ENCODE measurements at places on chromosomes 1 and 21. TPM values are rescaled to one million over a fixed set of nuclear protein-coding genes. Genes with fewer than 3 reads are reported as not detected.

SPRR1B gene
- 0.30 TPM for polyA plus RNA-seq

PIK3R3 gene
- 15.4 TPM for polyA plus RNA-seq

CLCN6 gene
- 9.1 TPM for polyA plus RNA-seq

CRYZL1 gene
- 31.8 TPM for polyA plus RNA-seq

LINGO4 gene
- 0.10 TPM for polyA plus RNA-seq

KRTAP21-2 gene
- polyA plus RNA-seq = not detected

FCGR3A gene
- polyA plus RNA-seq = 5.6 TPM

DHRS3 gene
- polyA plus RNA-seq = 93.5 TPM

ST6GALNAC5 gene
- 0.59 TPM for polyA plus RNA-seq

TSTD1 gene
- 11.8 TPM for polyA plus RNA-seq

DNA sequence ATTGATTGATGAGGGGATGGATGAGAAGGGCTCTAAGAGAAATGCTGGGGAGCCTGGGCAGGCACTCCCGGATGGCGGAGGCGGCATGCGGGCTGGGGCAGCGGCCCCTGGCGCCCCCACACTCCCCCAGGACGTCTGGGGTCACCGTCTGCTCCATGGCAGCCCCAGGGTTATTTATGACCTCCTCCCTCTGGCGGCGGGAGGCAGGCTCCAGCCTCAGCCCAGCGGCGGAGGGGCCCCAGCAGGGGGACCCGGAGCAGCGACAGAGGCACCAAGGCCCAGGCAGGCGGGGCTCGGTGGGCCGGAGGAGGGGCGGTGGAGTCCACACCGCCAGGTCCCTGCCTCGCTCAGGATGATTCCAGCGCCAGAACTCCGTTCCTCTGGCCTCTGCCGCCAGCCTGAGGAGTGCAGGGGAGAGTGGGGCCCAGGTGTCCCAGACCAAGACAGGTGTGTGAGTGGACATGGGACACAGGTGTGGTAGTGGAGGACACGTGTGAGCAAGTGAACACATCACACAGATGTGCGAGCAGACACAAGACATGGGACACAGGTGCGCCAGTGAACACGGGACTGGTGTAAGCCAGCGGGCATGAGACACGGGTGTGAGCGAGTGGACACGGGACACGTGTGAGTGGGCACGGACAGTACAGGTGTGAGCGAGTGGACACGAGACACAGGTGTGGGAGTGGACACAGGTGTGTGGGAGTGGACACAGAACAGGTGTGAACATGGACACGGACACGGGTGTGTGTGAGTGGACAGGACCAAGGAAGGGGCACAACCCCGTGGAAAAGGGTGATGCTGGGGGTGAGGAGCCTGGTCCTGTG is 2.5 kb upstream of the SAMD11 start:
- DNase-seq = peak; percentile 65

DNA sequence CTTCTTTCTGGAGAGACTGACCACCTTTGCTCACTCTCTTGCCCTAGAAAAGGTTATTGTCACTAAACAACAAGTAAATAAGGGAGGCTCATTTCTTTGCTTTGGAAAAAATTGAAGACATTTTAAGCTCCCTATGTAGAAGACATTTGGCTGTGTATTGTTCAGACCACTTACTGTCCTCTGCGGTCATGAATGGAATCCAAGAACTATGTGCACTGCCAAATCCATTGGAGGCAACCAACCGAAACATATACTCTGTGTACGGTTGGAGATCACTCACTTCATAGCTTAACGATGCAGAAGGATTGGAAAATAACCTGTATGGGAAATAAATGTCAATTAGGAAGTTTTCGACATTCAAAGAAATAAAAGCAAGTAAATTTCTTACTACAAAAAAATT is 332.8 kb downstream of the KCTD3 start:
- no peak for DNase-seq

DNA sequence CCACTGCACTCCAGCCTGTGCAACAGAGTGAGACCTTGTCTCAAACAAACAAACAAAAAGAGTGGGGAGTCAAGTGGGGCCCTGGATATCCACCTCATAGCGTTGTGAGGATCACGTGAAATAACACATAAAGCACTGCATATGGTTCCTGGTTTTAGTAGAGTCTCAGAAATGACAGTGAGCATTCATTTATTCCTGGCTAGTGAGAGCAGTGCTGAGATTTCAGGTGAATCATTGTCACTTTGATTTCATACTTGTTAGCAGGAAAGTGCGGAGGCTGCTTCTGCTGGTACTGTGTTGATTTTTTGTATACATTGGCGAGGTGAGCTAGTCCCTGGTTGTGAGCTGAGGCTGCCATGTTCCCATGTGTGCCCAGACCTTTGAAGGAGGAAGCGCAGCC is 22.9 kb downstream of the ARHGEF10L start:
- DNase-seq = no peak

- no peak for DNase-seq
These were observed 44.1 kb upstream of the ATP2B4 start for GRCh38 chr1:203582568-203582967.

- DNase-seq = peak; percentile 71
These were observed 495 bp downstream of the PI4KB start for GRCh38 chr1:151326619-151327222.

GRCh38 chr1:89259283-89259971 is 13.2 kb downstream of the GBP5 start:
- no peak for DNase-seq

DNA sequence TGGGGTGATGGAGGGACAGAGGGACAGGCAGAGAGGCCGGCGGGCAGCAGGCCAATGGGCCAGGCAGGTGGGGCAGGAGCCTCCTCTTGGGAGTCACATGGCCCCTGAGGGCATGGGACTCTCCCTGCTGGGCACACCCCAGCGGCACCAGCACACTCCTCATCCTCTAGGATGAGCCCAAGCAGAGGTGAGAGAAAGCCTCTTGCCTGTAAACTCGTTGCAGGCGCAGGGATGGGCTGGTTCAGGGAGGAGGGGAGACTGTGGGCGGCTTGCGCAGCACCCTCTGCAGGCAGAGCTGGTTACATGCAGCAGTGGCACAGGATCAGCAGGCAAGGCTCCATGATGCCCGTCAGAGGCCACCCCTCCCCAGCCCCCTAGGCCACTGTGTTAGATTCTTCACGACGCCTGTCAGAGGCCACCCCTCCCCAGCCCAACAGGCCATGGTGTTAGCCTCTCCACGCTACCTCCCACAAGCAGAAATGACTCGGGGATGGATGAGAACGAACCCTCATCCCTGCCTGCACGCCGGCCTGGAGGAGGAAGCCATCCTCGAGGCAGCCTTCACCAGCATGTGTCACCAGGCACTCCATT is 209.7 kb upstream of the VAMP3 start:
- DNase-seq = no peak

DNA sequence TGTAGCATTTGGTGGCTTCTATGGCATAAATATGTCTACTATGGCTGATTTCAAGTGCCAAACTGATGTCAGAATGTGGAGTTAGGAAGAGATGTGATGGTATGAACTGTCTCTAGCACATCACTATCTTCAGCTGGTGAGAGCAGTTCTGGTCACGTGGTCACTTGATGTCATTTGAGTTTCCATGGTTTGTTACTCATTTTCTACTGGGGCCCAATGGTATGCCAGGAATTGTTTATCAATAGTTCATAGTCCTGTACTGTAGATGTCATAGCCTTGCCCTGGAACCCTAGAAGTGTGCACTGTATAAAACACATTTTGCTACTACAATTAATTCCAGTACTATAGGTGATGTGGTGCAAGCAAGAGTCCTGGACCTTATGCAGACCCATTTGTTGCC is 153.7 kb downstream of the PDE4B start:
- DNase-seq = no peak

GRCh38 chr1:169858467-169858866 is 35.2 kb downstream of the SCYL3 start:
- no peak for DNase-seq

- no peak for DNase-seq
These were observed 74.3 kb upstream of the SIPA1L2 start for GRCh38 chr1:232704256-232704655.
